ENCODE measurements at places on chromosomes 2 and 18.
A peak's percentile ranks its signal among the peaks of the same experiment; 100 is the strongest.

- no peak for DNase-seq
Observed at GRCh38 chr18:70423988-70424387, 135.1 kb downstream of the SOCS6 start.

GRCh38 chr2:24919037-24919505 is 966 bp downstream of the ADCY3 start:
- DNase-seq = peak; percentile 69

DNA sequence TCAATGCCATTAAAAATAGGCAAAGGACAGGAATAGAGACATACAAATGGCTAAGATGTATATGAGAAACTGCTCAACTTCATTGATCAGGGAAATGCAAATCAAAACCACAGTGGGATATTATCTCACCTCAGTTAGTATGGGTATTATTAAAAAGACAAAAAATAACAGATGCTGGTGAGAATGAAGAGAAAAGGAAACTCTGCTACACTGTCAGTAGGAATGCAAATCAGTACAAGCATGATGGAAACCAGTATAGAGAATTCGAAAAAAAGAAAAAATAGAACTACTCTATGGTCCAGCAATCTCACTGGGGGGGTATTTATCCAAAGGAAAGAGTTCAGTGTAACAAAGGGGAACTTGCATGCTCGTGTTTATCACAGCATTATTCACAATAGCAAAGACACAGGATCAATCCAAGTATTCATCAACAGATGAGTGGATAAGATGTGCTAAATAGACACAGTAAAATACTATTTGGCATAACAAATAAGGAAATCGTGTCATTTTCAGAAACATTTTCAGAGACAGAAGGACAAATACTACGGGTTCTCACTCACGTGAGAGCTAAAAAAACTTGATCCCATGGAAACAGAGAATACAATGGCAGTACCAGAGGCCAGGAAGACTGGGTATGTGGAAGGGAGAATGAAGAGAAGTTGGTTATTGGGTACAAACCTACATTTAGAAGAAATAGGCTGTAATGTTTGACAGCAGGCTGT is 60.6 kb downstream of the CCDC74A start:
- DNase-seq = no peak

DNA sequence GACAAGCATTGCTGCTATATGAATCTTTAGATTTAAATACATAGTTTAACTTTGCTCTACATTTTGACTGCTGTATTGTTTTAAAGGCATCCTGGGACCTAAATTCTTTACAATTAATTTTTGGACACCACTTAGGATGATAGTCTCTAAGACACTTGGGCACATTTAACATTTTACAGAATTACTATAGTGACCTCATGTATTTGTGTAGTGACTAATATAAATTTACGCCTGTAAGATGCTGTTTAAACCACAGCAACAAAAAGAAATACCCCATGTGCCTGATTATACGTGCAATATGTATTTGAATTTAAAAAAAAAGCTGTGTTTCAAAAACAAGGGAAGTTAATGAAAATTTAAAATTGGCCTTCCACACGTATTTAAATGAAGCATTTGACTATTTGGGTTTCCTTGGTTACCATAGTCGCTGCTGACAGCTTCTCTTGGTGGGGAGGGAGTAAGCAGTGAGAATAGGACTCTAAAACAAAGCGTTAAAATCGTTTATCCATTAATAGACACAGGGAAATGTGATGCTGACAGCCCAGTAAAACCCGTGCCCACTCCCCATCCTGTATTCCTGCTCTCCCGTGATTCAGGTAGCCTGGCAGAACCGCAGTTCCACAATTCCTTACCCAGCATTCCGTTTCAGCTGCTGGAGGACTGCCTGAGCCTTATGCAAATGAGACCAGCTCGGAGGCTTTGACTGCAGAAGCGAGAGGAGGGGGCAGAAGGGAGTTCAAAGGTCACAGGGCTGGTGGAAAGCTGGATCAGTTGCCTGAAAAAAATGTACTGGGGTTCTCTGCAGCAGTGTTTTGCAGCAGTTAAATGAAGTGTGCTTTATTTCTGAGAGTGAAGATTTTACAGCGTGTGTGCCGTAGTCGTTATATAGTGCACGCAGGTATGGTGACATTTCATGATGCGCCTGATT is 104.3 kb downstream of the CSRNP3 start:
- DNase-seq = no peak

GRCh38 chr2:178229927-178230326 is 35.6 kb downstream of the OSBPL6 start:
- no peak for DNase-seq

GRCh38 chr2:128425216-128425615 is 106.5 kb upstream of the HS6ST1 start:
- no peak for DNase-seq

- DNase-seq = peak; percentile 40
Observed at GRCh38 chr18:62637807-62638687, 77.3 kb upstream of the PHLPP1 start.

DNA sequence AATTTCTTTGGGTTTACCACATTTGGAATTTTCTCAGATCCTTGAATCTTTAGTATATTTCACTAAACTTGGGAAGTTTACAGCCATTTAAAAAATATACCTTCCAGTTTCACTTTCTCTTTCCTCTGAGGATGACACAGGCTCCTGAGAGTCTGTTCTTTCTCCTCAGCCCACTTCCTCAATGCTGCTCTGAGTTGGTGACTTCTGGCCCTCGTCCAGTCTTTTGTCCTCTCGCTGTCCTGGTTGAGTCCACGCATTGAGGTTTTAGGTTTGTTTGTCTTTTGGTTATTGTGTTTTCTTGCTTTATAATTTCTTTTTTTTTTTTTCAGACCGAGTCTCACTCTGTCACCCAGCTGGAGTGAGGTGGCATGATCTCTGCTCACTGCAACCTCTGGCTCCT is 40.7 kb upstream of the GALR1 start:
- peak; percentile 52 for DNase-seq

GRCh38 chr2:12890481-12890991 is 173.8 kb downstream of the TRIB2 start:
- DNase-seq = no peak

GRCh38 chr2:30039101-30039500 is 107.7 kb upstream of the YPEL5 start:
- DNase-seq = no peak

DNA sequence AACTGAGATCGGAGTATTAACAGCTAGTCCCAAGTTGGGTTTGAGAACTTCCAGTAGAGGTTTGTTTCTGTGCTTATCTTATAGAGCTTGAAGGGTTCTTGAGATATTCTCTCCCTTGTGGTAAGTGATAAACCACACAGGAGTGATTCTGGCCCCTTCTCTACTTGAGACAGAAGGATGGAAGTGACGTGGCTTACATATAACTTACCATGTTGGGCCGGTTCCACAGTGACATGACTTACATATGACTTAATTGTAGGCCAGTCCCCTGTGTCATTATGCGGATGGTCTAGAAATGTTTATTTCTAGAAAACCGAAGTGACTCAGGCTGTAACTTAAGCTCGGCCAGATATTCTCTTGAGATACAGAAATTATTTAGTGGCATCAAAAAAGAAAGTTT is 62.7 kb downstream of the TRAPPC12 start:
- no peak for DNase-seq

DNA sequence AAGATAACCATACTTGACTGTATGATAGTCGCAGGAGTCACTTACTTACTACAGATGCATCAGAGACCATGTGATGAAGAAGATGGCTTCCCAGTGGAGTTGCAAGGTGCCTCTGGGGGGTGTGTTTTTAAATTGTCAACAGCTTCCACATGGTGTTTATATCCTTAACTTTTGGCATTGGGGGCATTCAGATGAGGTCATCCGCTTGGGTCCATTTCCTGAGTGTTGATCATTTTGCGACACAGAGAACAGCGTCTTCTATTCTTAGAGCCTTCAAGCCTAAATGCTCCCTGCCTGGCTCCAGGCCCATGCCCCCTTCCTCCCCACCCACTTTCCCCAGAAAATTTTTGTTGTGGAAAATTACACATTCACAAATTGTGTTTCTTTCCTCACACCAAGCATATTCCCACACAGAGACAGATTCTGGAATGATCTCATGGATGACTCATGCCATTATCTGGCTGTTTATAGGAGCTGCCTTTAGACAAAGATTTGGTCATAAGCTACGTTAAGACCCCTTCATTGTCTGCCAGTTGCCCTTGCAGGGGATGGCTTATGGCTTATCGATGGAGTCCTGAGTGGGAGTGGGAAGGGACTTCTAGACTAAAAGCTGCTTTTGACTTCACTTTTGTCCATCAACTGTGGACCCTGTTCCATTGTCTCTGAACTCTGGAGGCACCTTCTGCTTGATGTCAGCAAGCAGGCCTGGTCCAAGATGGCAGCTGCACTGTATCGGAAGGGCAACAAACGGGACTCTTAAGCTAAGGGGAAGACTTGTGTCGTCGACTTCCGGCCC is 91.8 kb downstream of the CABLES1 start:
- DNase-seq = no peak

DNA sequence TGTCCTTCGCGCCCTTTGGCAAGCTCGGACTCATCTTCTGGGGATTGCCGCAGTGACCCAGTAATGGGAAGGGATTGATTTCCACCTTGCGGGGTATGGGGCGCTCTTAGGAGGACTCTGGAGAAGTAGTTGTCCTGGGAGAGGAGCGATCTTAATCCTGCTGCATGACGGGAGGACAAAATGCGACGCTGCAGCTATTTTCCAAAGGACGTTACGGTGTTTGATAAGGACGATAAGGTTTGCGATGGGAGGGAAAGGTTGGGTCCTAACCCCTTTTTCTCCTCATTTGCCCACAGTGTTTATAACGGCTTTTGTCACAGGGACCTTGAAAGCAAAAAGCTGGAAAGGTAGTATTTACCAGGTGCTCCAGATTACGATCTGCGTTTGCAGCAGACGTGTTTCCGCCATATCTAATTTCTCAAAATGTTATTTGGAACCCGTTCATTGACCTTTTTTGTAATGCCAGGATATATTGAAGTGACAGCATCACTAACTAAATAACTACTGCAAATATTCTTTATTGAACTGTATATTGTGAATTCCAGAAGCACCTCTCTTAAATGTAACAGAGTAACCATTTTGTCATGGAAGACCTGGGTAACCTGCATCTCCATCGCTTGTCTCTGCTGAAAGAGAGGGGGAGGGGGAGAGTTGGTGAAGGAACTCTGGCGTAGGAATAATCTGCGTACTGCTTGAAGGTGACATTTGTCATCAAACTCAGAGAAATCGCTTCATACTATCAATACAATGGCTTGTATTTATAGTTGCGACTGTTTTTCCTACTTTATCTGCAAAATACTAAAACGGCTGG is 590 bp downstream of the MDH1 start:
- peak; percentile 14 for DNase-seq

- DNase-seq = no peak
Observed at GRCh38 chr2:31222071-31222470, 4.8 kb upstream of the CAPN14 start.

DNA sequence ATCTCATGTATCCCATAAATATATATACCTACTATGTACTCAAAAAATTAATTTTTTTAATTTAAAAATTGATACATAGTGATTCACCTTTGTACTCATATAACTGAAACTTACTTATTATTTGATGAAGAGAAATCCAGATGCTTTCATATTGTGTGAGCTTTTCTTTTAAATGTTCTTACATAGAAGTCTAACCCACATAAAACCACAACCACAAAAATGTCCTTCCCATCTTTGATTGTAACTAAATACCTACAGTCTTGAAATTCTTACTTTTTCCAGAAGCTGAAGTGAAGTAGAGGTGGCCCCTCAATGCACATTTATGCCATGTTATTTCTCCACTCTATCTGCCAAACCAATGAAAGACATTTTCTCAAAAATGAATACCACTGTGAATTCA is 117.9 kb upstream of the COL5A2 start:
- no peak for DNase-seq

GRCh38 chr2:187228986-187229385 is 219.1 kb downstream of the CALCRL start:
- DNase-seq = no peak

DNA sequence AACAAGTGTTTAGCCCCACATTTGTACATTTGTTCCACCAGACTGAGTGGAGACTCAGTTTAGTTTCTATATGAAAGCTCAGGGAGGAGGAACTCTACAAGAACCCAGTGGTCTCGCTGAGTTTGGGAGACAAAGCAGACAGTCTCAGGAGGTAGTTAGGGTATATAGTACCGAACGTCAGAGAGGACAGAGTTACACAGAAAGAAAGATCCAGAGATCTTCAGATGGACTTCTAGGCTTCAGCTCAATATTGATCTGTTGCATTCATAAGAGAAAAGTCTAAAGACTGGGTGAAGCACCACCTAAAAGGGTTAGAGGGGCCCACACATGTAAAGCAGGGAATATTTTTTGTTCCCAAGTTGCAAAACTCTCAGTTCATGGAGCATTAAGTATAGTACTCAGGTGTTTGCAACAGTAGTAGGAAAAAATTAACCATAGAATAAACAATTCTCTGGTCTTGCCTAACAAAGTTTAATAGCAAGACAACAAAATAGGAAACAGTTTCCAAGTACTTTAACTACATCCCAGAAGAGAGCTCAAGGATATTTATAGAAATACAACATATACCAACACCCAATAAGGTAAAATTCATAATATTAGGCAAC is 4.2 kb downstream of the TFPI start:
- DNase-seq = no peak

GRCh38 chr2:155517362-155517761 is 815.2 kb downstream of the NR4A2 start:
- DNase-seq = no peak

DNA sequence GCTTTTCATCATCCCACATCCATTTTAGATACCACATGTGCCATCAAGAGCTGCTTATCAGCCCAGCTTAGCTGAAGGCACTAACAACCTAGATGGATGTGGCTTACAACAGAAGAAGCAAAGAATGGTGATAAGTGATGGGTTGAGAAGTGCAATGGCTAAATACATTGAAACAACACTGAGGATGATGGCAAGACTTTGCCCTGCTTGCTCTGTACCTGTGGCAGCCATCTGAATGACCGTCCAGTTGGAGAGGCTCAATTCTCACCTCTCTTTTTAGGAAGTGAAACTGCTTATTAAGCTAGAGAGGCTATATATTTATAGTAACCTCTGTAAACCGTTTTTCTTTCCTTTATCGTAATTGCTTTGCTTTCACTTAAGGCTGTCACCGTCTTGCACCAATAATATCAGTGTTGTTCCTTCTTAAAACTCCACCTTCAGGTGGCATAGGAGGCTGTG is 5.7 kb downstream of the GPATCH11 start:
- DNase-seq = no peak

DNA sequence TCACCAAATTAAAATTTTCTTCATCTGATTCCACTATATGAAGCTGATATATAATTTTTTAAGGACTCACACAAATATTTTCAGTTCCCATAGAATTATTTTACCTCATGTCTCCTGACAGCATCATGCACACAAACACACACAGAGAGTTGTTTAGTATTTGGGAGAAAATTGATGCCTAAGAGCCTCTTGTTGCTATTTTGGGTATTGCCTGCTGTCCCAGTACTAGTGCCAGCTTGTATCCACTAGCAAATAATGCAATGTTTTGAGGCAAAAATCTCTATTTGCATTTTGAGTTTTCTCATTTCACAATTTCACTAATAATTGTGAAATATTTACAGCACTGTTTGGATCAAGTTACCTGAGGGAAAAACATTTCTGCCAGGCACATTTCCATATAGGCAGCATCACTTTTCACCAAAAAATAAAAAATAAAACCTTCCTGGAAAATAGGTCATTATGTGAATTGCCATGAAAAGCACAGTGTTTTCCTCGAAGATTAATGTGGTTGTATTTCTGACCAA is 328.2 kb downstream of the KCNJ3 start:
- no peak for DNase-seq
